ENCODE measurements at places on chromosomes 3 and 15.

DNA sequence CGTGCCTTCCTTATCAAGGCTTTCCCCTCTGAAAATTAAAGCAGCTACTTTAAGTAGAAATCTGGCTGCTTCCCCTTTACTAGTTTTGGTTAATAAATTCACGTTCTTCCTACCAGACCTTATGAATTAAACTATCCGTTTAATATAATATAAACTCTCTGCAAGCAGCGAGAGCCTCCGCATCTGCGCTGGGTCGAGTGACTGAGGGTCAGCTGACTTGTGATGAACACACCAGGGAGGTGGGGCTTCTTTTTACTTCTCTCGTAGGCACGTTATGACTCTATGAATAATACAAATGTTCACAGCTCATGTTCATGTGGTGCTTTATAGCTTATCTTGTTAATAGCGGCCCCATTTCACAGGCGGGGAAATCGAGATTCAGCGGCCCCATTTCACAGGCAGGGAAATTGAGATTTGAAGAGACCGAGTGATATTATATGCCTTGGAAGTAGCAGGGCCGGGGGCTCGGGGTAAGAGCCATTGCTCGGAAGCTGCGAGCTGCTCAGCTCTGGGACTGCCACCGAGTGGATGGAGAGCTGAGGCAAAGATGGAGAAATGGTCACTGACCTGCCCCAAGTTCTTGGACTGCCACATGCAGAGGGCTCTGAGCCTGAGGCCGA is 8.3 kb downstream of the MUC4 start:
- no peak for DNase-seq

DNA sequence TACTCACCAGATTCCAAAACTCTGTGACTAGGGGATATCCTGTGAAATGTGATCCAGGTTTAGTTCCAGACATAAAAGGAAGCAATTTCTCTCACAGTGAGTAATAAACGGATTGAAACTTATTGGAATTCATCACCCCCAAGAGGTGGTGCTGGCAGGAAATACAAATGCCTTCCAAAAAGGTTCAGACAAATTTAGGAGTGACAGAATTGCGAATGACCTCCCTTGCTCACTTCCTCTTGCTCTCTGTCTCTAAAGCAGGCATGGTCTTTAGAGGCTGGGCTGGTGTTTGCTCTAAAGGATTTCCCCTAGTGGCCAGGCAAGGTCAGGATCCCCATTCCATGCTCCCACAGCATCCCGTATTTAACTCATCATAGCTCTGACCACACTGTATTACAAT is 449.4 kb upstream of the PPP2R3A start:
- no peak for DNase-seq

DNA sequence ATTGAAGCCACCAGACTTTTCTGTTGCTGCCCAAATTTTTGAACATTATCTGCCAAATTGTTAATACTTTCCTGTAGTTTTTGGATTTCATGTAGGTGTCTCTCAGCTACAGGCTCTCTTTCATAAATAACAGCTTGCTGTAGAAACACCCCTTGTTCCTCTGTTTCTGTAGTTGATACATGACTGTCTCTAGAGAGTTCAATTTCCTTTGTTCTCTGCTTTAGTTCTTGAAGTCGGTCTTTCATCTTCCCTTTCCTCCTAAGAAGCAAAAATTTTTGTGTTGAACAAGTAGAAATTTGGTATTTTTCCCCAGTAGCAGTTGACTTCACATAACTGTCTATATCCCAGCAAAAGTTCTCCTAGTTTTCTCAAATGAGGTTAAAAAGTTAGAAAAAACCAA is 13.4 kb downstream of the STX19 start:
- no peak for DNase-seq

DNA sequence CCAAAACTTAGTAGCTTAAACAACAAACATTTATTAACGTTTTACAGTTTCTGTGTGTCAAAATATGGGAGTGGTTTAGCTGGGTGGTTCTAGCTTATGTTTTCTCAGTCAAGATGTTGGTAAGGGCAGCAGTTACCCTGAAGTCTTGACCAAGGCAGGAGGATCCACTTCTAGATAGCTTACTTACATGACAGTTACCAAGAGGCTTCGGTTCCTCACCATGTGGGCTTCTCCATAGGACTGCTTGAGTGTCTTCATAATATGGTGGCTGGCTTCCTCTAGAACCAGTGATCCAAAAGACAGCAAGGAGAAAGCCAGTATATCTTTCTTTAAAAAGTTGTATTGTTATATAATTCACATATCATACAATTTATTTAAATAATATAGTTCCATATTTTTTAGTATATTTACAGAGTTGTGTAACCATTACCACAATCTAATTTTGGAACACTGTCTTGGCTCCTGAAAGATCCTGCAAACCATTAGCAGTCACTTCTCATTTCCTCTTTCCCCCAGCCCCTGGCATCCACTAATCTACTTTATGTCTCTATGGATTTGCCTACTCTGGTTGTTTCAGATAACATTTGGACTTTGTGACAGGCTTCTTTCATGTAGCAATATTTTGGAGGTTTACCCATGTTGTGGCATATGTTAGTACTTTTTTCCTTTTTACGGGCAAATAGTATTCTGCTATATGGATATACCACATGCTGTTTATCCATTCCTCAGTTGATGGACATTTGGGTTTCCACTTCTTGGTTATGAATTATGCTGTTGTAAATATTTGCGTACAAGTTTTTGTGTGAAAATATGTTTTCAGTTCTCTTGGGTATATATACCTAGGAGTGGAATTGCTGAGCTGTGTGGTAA is 33.3 kb downstream of the MAPK6 start:
- no peak for DNase-seq

- no peak for DNase-seq
Measured at GRCh38 chr3:57062101-57062631, 1.7 kb downstream of the SPATA12 start.

GRCh38 chr3:101423984-101424888 is 88.8 kb downstream of the SENP7 start:
- DNase-seq, result no peak

Measured in activated CD4-positive, alpha-beta T cell treated with anti-CD3 and anti-CD28 coated beads, Interleukin-2, amount 50 U/mL, for 48 hours (primary cell).